ENCODE measurements at places on chromosomes 1 and 21.

- no peak for DNase-seq
These were observed 91.4 kb downstream of the HMCN1 start for GRCh38 chr1:185825556-185825955.

GRCh38 chr1:24147816-24148215 is 4.9 kb upstream of the IL22RA1 start:
- no peak for DNase-seq

GRCh38 chr1:17119773-17120480 is 676 bp upstream of the PADI2 start:
- no peak for DNase-seq

DNA sequence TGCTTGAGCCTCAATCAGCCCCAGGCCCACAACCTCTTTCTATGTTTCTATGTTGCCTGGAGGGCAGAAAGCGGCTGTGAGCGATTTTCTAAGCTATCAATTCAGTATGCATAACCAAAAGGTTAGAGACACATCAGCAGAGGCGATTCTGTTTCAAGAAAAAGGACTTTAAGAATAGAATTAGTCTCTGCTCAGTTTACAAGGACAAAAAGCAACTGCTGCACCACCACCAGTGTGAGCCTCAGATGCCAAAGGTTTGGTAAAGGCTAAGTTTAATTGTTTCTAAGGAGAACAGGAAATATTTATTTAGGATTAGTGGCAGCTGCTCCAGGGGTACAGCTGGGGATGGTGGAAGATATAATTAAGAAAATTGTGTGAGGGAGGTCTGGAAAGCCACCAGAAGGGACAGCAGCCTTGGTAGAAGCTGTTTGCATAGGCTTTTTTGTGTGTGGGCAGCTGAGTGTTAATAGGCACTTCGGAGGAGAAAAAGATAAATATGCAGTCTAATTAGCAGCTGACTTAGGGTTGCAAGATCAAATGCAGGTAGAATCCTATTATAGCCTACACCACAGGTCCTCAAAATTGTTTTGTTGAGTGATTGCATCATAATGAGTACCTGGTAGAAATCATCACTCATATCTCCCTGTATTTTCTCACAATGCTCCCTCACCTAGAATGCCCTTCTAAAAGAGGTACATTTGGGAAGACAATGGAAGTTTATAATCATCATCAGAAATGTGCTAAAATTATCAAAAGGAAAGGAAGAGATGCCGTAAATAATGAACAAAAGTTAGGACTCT is 35.8 kb downstream of the ZC3H11B start:
- DNase-seq = peak; percentile 81

DNA sequence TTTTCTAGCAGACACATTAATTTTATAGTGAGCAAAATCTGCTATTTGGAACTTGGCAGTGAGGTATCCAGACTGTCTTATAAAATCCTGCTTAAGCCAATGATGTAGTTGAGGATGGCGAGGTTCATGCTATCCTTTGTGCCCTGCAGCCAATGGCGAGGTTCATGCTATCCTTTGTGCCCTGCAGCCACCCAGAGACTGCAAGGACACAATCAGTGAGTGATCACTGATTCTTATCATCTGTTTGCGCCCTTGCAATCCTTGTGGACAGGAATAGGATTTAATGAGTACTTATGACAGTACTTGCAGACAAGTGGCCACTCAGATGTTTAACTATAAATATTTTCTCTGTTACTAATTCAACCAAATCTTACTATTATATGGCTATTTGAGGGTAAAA is 112.6 kb downstream of the EIF4G3 start:
- no peak for DNase-seq

DNA sequence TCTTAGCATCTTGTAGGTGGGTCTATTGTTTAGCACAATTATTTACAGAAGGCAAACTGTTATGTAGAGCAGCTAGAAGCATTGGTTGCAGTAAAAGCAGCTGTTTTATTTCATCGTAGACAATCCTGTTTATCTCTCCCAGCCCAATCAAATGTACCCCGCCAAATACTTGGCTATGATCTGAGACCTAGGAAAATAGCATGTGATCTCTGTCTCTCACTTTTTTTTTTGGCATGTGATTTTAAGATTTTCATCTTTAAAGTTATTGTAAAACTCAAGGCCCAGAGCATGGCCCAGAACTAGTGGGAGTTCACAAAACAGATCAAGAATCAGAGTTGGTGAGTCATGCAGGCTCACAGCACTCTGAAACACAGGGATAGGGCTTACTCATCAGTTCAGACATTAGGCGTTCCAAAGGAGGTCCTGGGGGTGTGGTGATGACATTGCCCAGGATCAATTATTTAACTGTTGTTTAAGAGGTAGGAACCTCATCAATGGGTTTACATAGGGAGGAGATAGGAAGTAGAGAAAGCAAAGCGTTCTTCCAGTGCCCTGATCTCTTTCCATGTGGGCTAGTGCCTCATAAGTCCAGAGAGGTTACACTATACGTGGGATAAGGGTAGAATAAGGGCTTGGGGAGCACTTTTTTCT is 40.2 kb downstream of the TBX19 start:
- peak; percentile 32 for DNase-seq

- DNase-seq = no peak
These were observed 638.0 kb downstream of the KCNT2 start for GRCh38 chr1:195970209-195970608.

- no peak for DNase-seq
These were observed 463.2 kb upstream of the RUNX1 start for GRCh38 chr21:35512346-35512745.

DNA sequence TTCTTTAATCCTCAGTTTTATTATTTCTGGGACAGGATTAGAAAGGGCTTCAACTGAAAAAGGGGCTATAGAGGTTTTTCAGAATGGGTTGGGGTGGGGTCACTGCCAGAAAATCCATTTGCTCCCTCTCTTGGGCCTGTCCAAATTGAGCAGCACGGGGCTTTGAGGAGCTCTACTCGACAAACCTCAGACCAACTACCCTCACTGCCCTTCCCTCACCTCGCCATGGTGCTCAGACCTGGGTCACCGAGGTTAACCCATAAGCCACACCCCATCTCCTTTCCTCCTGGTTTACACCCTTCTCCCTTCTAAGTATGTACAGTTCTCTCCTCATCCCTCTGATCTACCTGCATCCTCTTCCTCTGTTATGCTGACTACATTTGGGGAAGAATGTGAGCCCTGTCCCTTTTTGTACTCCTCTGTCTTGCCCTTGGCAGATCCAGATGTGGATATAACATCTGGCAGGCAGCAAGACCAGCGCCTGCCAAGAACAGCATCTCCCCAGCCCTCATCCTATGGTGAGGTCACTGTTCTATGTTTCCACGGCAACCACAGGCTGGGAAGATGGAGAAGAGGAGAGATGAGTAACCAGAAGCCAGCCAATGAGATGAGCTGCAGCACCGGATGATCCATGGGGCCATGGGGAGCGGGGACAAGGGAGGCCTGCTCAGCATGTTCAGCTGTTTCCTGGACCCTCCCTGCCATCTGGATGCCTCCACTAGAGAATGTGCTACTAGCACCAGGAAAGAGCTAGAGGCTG is 3.7 kb upstream of the FABP3 start:
- DNase-seq = peak; percentile 93

DNA sequence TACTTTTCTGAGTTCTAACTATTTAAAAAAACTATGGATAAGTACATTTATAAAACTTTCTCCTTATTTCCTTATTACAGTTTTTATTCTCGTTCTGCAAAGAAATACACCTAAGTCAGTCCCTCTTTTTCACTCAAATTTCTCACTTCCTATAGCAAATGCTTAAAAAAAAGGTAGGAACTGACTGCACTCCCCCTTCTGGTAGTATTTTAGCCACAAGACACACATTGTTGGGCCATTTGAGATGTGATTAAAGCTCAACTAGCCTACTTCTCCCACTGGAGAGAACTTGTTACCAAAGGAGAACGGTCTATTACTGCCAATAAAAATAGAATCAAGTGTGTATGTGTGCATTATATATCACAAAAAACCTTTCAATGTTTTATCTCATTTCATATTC is 521.9 kb upstream of the PRMT6 start:
- DNase-seq = no peak

DNA sequence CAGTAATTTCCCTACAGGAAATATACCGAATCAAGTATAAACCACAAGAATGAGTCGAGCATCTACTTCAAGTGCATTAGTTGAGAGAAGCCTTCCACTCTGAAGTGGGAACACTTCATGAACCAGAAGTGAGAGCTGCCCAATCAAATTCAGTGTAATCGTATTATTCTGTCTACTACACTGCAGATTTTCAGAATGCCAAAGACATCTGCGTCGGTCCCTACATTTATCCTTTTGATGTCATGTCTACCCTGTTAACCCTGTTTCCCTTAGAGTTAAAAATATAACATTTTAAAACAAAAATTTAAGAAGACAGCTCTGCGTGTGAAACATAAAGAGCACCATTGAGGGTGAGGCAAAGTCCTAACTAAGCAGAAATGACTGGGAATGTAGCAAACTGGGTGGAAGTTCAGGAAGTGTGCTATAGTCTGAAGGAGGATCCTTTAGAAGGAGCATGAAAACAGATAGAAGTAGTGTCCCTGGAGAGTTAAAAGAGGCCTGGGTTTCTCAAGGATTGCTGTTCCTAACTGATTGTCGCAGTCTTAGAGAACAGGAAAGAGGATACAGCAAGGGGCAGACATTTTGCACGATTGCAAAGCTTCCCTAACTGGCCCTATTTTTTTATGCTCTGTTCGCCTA is 291.2 kb downstream of the PTPRC start:
- DNase-seq = peak; percentile 47

DNA sequence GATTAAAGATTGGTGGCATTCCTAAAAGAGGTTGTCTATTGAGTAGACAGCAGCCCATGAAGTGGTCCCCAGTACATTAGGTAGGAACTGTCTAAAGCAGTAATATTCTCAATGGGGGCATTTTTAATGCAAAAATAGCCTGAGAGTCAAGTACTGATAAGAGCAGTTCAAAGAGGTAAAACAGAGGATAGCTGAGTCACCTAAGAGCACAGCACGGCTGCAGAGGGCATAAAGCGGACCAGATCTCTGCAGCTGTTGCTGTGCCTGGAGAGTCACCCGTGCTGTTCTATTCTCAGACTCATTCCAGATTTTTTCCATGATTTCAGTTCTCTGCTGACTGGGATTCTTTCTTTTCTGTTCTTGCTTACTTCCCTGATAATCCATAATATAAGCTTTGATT is 313.2 kb downstream of the OLFM3 start:
- peak; percentile 27 for DNase-seq

DNA sequence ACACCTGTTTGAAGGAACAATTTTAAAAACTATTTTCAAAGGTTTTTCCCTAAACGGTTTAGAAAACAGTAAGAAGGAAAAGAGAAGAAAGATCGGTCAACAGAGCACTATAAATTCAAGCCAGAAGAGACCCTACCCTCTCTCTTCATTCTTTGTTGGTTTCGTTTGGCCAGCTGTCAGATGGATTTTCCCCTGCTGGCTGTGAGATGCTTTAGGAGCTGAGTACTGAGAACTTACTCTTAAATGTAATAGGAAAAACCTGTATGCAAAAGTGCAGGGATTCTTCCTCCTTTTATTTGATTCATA is 1.3 kb upstream of the TXNIP start:
- peak; percentile 72 for DNase-seq

DNA sequence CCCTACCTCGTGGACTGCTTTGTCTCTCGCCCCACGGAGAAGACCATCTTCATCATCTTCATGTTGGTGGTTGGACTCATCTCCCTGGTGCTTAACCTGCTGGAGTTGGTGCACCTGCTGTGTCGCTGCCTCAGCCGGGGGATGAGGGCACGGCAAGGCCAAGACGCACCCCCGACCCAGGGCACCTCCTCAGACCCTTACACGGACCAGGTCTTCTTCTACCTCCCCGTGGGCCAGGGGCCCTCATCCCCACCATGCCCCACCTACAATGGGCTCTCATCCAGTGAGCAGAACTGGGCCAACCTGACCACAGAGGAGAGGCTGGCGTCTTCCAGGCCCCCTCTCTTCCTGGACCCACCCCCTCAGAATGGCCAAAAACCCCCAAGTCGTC is 2.0 kb downstream of the GJA4 start:
- no peak for DNase-seq

DNA sequence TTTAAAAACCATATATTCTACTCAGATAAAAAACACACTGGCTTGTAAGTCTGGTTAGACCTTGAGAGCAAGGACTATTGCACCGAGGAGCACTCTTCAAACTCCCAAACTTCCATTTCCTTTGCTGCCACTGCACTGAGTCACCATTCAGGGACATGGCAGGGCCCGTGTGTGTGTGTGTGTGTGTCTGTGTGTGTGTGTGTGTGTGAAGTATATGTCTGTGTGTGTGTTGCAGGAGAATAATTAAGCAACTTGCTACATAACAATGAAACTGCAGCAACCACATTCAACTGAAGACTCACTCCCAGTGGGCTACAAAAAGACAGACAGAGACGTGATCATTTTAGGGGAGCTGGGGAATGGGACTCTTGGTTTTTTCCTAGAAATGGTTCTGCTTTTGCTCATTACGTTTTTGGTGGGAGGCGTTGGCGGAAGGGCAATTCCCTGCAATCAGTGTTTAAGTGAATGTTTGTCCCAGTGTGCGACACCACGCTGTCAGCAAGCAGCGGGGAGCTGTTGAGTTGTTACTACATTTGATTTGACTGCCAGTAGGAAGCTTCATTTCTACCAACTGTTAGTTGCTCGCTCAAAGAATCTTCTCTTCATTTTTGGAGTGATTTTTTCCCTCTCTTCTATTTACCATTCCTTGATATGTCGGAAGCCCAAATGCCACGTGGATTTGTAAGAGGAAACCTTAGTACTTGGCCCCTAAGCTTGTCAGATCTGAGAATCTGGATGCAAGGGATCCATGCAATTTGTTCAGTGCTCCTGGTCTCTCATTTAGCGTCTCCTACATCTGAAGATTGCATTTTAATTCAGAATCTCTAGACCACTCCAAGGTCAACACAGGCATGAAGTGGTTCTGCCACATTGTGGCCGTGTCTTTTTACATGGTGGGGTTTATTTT is 36.1 kb downstream of the ESRRG start:
- no peak for DNase-seq

DNA sequence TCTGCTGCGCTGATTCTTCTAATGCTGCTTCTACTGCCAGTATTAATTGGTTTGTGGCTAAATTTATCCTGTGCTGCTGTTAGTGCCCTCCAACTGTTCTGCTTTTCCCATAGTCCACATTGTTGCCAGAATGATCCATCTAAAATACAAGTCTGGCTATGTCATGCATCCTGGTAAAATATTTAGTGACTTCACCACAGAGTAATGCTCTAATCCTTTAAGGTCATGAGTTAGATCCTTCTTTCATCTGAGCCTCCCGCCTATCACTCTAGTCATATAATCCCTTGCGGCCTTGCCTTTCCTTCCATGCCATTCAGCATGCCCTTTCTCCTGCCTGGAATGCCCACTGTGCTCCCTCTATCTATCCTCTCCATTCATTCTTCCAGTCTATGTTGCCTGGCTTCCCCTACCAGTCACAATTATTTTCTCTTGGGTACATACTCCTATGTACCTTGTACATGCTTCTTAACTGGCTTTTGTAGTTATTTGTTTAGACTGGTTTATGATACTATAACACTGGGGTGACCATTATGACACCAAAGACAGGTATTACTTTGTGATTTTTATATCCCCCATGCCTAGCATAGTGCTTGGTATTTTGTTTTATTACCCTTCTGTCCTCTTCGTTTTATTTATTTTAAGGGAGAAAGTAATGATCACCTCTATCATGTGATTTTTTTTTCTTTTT is 144.0 kb downstream of the MAGI3 start:
- DNase-seq = peak; percentile 17
